ENCODE measurements at places on chromosomes 5 and 9. TPM values are rescaled to one million over a fixed set of nuclear protein-coding genes. Genes with fewer than 3 reads are reported as not detected.
A peak's percentile ranks its signal among the peaks of the same experiment; 100 is the strongest.

DNA sequence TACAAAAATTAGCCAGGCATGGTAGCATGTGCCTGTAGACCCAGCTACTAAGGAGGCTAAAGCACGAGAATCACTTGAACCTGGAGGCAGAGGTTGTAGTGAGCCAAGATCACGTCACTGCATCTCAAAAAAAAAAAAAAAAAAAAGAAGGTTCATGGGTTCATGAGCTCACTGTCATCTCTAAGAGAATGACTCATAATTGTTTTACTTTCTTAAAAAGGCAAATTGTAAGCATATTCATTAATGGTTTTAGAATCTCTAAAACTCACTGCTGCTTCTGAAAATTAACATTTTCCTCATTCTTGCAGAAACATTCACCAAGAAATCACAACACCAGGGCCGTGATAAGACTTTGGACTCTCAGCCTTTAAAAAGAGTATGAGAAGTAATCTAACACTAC, 103.6 kb downstream of the GNA14 start:
- DNase-seq = no peak

GRCh38 chr9:112186695-112187094, 11.6 kb upstream of the SUSD1 start:
- no peak for DNase-seq

DNA sequence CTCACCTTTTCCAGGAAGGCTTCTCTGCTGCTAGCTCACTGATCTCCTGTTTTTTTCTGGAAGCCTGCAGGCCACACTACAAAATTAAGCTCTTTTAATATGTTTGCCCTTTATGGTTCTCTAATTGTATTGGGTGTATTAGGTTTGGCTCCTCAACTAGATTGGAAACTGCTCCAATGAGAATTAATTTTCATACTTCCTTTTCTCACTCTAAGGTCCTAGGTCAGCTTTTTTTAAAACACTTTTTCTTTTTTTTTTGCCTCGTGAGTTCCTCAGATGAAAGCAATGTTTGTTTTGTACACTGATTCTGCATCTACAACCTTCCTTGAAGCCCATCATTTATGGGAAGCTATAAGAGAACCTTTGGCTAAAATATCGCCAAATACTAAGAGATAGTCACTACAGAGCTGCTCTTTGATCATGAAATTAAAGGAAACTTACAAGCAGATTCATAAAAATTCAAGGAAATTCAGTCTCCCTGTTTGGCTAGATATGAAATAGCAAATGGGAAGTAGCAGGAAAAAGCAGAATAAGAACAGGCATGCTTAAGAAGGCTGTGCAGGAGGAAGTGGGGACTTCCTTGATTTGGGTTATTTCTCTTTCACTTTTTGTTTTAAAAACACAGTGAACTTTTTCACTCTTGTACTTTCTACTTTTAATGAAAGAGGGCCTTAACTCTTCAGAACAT, 55.2 kb upstream of the FYB1 start:
- no peak for DNase-seq

GRCh38 chr5:497090-497700, 27.1 kb downstream of the SLC9A3 start:
- no peak for DNase-seq

Gene SLC46A2
- 0.21 TPM for polyA plus RNA-seq

GRCh38 chr5:1665231-1665630, 134.4 kb downstream of the MRPL36 start:
- no peak for DNase-seq

- DNase-seq = peak; percentile 12
Measured at GRCh38 chr5:64074533-64074932, 91.1 kb upstream of the RNF180 start.

Gene SLC35A4
- 67.8 TPM for polyA plus RNA-seq

Gene SPINK1
- polyA plus RNA-seq = not detected

DNA sequence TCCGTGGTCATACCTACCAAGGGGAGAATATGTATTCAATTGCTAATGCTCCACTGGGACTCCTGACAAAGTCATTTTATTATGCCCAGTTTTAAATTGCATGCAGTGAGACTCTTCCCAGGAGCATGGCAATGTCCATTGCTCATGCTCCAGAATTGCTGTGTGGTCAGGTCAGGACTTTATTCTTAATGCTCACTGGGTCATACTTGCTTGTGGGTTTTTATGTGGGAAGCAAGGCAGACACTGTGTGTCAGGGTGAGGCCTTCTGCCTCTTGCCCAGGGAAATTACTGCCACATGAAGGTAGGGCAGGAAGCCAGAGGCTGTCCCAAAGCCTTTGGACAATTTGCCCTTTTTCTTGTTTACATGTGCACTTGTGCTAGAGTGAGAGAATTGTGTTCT, 164.6 kb upstream of the MEF2C start:
- no peak for DNase-seq

Gene NR4A3
- polyA plus RNA-seq = 0.42 TPM

GRCh38 chr5:171682801-171683200, 102.8 kb upstream of the SMIM23 start:
- DNase-seq = no peak

DNA sequence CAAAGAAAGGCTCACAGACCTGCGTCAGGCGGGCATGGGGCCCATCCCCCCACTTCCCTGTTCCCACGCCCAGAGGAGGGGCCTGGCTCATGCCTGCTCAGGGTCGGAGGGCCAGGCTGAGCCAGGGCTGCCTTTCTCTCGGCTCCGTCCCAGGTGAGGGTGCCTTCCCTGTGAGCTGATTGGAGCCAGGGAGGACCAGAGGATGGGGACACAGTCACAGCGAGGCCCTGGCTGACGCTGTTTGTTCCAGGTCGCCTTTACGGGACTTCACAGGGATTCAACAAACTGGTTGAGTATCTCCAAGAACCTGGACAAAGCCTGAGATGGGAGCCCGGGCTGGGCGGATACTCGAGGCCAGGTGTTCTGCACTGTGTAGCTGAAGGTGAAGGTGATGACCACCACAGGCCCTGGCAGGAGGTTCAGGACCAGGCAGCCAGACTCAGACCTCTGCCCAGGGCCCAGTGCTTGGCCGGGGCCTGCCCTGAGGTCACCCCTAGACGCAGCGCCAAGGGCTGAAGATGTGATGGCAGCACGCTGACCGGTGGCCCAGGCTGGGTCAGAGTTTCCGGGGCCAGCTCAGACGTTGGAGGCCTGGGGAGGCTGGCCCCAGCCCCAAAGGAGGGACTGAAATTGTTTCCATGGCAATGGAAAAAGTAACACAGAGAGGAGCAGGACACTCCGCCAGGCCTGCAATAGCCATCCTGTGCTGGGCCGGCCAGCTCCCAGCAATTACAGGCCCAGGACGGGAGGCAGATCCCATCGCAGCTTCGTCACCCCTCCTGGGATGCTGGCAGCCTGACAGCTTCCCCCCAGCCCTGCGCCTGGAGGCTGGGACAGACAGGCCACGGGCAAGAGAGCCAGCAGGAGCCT, 65.3 kb upstream of the ADAMTS2 start:
- peak; percentile 59 for DNase-seq

DNA sequence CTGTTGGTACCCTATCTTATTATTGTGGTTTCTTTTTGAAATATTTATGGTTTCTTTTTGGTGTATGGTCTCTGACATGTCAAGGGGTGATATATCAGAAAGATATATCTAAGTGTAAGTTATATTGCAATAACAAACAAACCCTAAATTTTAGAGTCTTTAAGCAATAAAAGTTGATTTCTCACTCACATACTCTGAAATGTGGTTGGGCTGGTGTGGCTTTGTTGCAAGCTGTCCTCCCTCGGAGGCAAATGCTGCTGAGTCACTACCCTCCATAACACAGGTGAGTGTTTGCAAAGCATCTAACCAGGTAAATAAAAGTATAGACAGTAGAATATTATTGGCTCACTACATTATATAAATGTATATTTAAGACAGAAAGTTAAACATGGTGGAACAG, 253.2 kb downstream of the CDH18 start:
- no peak for DNase-seq

DNA sequence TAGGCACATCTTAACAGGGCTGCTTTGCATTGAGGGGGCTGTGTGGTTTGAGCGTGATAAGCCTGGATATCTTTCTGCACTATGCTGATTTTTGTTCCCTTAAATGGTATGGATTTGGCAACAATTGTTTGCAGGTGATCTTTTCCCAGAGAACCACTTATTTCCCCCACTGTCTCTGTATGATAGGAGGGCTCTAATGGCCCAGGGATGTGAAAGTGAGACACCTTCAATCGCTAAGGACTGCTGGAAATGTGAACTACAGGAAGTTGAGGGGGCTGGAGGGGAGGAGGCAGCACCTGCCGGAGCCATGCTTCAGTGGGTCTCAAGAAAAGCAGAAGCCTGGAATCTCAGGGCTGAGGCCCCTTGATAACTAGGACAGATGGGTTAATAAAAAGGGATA, 29.4 kb downstream of the SYK start:
- no peak for DNase-seq

GRCh38 chr9:111957856-111958631, 61.4 kb downstream of the UGCG start:
- peak; percentile 96 for DNase-seq

All from muscle of back (tissue), 13 donors.